Erythroblast (primary cell): ENCODE measurements at places on chromosomes 7 and 10.
A peak's percentile ranks its signal among the peaks of the same experiment; 100 is the strongest.

GRCh38 chr10:124599588-124600050, 138.0 kb downstream of the LHPP start:
- DNase-seq, result no peak

DNA sequence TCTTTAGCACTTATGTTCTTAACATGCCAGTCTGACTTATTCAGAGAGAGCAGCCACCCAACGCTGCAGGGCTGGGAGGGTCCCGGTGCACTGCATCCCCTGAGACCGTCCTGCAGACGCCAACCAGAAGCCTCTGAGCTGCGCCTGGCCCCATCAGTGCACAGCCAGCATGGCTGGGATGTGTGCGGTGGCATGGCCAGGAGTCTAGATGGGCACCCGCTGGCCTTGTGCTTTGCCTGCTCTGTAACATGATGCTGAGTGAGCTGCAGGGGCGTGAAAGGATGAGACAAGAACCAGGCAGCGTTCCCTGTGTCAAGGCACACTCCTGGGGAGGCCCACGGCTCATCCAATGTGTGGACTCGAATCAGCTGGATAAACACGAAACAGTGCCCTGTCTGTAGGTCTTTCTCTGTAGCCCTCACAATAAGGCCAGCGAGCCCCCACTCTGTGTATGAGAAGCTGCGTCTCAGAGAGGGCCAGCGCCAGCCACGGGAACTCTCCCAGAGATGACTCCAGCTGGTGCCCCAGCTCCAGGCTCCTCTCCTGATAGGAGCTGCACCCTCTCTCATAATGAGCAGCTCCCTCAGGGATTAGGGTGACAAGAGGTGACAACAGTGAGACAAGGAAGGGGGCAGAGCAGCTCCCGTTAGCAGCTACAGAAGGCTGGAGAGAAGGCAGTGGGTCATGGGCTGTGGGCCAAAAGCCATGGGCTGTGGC, 96.8 kb downstream of the TNS3 start:
- no peak for DNase-seq

DNA sequence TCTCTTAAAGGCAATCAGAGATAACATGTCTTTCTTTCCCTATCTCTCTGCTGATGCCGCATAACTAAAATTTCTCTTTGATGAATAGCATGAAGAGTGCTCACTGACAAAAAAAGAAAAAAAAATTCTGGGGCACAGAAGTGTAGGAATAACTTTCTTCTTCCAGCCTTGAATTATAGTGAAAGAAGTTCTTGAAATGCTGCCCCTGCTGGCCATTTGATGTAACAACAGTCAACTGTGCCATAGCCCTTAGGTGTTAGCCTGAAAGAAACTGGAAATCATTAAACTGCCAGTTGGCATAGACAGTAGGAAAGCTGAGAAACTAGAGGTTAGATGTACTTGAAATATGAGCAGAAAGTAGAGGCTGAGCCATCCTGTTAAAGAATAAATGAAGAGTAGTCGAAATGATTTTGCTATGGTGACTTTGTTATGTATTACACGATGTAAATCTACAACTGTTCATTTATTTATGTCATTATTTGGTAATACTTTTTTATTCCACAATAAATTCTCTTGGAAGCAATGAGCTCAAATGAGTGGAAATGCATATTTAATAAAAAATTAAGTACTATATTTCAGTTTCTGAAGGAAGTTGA, 48.3 kb upstream of the FAM171A1 start:
- DNase-seq, result peak; percentile 42

GRCh38 chr10:53396876-53397275, 624.3 kb upstream of the MBL2 start:
- peak; percentile 7 for DNase-seq

DNA sequence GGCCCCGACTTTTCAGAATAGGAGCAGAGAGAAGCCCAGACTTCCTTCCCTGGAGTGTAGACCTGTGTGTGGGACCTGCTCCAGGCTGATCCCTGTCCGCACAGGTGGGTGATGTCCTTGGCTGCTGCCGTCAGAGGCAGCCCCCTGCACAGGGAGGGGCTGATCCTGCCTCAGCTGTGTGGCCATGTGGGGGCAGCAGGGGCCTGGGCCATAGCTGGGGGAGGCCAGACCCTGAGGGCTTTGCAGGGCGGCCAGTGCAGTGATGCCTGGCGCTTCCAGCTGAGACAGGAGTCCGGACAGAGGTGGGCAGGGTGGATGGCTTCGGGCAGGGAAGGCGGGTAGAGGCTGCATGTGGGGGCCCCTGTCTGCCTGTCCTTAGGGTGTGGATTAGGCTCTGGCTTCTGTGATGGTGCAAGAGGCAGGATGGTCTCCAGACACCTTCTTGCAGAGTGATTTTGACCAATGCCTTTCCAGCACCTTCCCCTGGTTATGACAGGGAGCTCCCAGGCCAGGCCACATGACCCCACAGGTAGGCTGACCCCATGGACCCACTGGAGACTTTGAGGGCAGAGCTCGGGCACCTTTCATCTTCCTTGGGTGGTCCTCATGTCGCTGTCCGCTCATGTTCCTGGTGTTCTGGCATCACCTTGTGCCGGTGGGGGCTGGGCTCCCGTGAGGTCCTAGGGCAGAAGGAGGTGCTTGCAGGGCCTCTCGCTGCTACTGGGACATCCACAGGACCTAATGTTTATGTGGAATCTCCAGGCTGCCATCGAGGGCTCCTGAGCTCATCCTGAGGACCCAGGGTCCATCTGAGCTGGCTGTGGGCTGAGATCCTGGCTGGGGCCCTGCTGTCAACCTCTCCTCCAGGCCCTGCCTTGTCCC, 141.5 kb downstream of the ADCY1 start:
- no peak for DNase-seq

DNA sequence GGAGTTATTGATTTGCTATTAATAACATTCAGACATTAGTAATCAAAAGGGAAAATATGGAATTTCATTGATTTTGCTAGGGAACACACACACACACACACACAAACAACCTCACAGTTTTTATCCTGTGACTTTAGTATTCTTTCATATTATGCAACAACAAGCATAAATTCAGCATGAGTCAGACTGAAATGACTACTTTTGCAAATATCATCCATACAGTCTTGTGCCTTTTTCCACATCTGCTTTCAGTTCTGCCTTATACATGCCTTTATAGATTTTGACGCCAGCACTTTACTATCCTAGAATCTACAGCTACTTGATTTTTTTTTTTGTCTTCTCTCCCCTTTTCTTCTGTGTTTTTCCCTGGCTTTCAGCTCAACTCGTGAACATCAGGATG, 975.8 kb upstream of the LRRTM3 start:
- DNase-seq, result no peak

GRCh38 chr7:96250776-96251361, 71.0 kb downstream of the SLC25A13 start:
- no peak for DNase-seq

GRCh38 chr10:90885176-90885575, 13.4 kb downstream of the RPP30 start:
- no peak for DNase-seq

- DNase-seq, result no peak
Observed at GRCh38 chr7:44307905-44308595, 17.3 kb downstream of the CAMK2B start.

DNA sequence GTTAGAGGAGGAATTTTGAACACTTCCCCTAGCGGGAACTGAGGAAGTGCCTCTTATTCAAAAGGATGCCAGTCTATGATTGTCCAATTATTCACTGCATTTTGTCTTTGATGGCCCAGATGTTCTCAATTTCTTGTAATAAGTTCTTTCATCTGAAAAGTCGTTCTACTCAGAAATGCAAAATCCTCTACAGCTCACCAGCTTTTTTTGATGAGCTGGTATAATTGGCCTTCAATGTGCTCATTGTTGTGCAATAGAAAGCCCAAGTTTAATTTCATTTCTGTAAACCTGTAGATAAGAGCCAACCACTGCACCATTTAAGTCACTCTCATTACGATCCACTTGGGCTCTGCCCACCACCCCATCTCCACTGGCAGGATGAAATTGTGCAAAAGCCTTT, 978.7 kb upstream of the AUTS2 start:
- no peak for DNase-seq

DNA sequence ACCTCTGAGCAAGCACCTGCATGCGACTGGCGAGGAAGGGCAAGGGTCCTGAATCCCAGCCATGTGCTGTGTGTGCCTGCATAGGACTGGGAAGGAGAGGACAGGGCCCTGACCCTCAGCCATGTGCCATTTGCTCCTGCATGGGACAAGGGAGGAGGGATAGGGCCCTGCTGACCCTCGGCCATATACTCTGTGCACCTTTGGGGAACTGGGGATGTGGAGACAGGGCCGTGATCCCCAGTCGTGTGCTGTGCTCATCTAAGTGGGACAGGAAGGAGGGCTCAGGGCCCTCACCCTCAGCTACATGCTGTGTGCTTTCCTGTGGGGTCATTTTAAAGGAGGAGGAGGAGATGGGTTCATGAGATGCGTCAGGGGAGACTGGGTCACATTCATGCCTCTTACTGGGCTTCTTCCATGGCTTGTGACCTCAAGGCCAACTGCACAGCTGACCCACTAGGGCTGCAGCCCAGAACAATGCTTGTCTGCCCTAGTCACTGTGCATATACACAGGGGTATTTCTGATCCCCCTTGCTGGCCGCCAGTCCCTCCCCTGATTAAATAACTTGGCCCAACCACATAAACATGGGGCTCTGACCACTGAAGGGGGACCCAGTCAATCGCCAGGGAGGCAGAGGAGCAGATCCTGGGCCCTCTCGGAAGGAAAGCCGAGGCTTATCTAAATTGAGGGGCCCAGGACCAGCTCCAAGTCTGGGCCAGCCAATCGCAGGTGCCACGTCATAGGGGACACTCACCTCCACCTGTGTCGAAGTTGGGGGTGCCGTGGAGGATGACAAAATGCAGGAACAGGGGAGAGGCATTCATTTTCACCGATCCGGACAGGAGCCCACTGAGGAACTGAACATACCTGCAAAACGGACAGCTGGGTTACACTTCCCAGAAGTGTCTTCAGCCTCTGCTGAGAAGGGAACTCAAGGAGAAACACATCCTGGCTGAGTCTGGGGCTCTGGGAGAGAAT, 167.3 kb downstream of the TNS3 start:
- DNase-seq, result no peak

DNA sequence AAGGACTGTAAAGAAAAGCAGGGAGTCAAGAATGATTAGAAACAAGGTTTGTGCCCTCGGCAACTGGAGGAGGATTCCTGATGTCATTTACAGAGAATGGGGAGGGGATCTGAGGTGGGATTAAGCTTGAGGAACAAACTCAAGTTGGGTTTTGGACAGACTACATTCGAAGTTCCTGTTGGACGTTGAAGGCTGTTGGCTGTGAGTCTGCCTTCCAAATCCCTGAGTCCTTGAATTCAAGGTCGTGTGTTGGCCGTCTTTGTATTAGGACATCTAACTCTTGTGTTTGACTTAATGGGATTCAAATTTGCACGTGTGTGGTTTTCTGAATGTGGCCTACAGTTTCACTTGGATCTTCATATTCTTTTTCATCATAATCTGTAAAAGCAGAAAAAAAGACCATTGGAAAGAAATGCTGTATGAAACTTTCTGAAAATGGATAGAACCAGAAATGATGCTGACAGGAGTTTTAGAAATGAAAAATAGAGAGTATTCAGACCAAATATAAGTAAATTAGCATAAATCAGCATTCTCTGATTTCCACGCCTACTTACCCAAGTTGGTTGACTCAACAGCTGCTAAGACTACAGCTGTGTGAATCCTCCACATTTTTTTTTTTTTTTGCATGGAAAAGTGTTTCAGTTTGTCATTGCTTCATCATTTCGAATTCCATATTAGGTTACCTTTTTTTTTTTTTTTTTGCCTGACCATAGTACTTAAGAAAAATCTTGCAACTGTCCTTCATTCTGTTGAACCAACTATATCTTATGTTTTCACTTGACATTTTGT, 94.8 kb downstream of the KIAA1217 start:
- no peak for DNase-seq
